ENCODE measurements at places on chromosomes 5 and 9.

- no peak for DNase-seq
Measured at GRCh38 chr5:10626473-10627013, 62.7 kb downstream of the ANKRD33B start.

- DNase-seq = no peak
Measured at GRCh38 chr9:655875-656274, 185.6 kb upstream of the DMRT1 start.

- DNase-seq = peak; percentile 1
Measured at GRCh38 chr9:37650873-37651768, at the start of gene FRMPD1. Gene FRMPD1, plus strand, starts transcription at chr9:37650954. Its CDS starts 41,688 bp downstream, at chr9:37692642.

DNA sequence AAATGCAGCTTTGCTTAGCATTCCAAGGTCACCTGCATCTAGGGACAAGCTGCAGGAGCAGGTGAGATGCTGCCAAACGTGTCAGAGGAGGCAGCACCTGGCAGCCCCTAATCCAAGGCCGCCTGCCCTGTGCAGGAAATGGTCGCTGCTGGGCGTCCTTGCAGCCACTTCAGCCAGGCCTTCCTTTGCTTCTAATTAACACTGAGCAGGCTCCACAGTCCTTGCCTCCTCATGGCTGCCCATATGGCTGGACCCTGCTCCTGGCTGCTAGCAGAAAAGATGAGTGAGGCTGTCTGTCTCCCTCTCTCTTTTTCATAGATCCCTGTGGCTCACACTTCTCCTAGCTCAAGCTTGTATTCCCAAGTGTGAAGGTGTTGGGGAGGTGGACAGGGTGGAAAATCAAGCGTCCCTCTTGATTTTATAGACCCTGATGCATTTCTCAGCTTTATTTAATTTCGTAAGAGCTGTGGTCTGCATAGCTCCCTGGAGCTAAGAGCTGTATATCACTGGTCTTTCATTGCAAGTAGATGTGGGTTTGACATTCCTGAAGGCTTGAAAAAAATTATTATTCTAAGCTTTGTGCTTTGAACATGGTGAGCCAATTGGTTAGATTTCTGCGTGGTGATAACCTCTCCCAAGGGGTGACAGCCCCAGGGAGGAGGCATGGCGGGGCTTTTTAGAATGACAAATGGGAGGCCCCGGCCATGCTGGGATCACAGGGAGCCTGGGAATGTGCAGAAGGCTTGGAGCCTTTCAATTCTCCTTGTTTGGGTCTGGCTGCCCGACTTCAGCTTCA is 193.8 kb downstream of the SLIT3 start:
- DNase-seq = peak; percentile 98

GRCh38 chr5:32500181-32500580 is 55.6 kb upstream of the ZFR start:
- DNase-seq = no peak

DNA sequence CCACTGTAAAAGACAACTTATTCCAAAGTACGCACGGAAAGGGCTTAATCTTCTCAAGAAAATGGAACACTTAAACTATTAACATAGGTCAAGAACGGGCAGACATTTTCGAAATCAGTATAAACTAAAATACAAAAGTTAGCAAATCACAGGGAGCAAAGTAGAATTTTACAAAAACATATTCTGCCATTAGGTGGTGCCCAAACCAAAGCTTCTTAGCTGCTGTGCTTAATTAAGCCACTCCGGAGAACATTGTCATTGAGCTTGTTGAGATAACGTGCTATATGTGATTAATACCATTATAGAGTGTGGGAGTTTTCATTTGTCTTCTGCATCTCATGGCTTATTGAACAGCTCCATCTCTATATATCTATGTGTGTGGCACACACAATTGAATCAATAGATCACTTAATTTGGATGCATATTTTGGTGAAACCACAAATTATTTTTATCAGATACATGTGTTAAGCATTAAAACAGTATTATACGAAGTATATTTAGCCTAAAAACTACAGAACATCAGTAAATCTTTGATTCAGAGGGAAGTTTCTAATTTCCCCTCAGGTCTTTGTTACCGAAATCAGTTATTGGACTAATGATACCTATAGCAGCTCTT is 23.4 kb downstream of the UBLCP1 start:
- peak; percentile 64 for DNase-seq

DNA sequence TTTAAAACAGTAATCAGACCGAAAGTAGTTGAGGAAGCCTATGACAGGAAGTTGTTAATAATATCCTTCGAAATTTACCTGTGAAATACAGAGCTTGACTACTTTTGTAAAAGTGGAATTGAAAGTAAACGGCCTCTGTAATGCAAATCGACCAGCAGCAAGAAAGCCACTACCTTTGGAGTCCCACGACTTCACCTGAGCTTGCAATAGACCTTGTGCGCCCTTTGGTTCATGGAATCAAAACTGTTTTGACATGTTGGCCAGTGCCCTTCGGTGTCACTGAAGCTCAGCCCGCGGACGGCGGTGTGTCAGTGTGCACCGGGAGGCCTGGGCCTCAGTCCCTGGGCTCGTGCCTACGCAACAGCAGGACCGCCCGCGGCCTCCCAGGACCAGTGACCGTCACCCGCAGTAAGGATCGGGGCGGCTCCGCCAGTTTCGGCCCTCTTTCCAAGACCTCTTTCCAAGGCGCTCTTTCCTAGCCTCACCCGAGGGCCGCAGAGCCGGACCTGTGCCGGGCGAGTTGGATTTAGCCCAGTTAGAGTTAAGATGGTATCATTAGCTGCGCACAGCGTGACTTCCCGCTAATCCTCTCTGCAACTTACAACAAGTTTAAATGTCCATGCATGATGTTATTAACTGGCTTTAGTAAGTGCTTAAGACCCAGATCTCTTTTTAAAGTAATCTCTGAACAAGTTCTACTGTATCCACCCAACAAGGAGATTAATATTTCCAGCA is 223.3 kb downstream of the MEF2C start:
- peak; percentile 85 for DNase-seq

GRCh38 chr9:99241106-99241505 is 19.0 kb downstream of the SEC61B start:
- DNase-seq = no peak

DNA sequence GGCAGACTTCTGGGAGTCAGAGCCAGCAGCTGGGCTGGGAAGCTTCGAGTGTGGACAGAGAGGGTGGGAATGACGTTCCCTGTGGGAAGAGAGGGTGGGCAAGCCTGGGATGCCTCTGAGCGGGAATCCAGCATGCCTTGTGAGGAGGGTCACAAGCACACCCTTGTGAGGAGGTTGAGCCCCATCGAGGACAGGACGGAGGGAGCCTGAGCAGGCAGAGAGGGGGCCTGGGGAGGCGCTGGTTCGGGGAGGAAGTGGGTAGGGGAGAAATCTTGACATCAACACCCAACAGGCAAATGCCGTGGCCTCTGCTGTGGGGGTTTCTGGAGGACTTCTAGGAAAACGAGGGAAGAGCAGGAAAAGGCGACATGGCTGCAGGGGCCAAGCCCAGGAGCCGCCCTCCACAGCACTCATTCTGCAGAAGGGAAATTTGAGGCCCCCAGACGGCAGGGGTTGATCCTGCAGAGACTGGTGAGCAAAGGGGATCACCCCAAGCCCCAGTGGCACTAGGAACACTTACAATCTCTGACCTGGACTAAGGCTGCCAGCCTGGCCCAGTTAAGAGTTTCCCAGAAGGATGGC is 1.1 kb upstream of the IL13 start:
- DNase-seq = no peak
